ENCODE measurements at places on chromosomes 6 and 20.

- DNase-seq: no peak
These were observed 217.3 kb upstream of the RREB1 start for GRCh38 chr6:6890400-6890858.

DNA sequence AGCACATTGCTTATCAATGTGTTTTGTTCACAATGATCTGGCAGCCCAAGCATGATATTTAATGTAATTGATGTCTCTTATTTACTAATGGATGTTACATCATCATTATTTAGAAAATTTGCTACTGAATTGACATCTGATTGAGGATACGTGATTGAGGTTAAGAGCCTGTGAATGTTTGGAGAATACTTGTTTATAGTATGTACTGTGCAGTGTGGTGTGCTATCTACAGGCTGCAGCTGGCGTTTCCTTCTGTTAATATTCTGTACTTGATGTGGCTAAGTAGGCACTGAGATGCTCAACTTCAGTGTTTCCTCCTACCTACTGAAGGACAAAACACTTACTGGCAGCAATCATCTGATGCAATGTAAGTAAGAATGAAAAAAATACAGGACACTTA, 709.6 kb upstream of the FLRT3 start:
- DNase-seq: no peak

DNA sequence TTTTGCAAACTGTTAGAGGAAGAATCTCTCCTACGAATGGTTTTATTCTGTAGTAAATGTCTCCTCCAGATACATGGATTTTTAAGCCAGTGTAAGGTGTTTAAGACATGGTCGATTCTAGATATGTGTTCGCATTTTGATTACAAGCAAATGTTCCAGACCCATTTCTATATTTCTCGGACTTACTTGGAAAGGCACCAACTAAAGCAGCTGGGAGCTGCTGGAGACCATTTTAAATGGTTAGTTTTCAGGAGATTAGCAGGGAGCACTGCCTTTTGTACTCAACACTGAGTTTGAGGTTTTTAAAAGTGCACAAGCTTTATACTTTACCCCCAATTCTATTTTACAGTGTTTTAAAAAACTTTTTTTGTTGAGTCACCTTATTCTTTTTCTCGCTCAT, 857.0 kb downstream of the KIF16B start:
- no peak for DNase-seq

DNA sequence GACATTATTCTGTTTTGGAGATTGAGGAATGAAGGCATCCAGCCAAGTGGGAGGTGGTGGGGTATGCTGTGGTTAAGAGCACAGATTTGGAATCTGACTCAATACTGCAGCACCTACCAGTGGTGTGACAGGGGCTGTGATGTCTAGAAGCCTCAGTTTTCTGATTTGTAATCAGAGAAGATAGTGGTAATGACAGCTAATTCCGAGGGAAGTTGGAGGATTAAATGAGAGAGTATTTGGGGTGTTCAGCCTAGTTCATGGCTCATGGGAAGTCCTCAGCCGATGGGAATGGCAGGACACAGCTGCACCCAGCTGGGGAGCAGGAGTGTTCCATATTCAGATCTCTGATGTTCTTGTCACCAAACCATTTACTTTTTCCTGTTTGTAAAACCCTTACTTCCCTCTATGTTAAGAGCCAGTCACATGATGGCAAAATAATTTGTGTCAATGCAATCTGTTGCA, 9.3 kb downstream of the SLC9A8 start:
- no peak for DNase-seq

DNA sequence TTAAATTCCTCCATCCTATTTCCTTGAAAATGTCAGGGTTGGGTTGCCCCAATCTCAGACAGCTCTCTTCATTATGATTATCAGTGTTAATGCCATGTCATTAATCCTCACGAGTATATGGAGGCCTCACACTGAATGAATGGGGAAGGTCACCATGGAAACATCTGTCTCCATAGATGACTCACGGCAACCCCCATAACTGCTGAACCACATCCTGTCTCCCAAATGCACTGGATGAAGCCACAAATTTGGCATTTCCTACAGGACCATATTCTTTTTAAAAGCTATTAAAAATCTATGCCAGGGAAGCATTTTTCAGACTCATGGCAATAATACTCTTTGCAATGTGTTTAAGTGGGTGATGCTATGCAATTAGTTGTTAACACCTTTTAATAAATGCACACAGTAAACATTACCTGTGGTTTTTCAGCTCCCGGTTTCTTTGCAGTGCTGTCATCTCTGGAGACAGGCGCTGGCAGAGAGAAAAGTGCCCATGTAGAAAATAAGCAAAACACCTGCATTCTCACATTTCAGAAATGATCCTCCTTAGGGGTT, 80.1 kb upstream of the PTPRK start:
- DNase-seq: no peak

GRCh38 chr6:38617856-38618255, 21.9 kb downstream of the BTBD9 start:
- no peak for DNase-seq

DNA sequence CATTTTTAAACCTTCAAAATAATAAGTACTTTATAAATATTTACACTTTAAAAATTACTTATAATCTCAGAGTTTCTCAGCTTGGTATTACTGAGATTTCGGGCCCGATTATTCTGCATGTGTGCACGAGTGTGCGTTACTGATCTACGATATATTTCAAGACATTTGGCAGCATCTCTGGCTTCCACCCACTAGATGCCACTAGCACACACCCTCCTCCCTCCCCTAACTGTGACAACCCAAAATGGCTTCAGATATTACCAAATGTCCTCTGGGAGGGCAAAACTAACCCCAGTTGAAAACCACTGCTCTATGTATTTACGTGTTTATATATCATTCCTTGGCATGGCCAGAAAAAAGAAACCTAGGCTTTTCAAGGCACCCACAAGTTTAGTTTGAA, 95.9 kb downstream of the FYN start:
- no peak for DNase-seq

DNA sequence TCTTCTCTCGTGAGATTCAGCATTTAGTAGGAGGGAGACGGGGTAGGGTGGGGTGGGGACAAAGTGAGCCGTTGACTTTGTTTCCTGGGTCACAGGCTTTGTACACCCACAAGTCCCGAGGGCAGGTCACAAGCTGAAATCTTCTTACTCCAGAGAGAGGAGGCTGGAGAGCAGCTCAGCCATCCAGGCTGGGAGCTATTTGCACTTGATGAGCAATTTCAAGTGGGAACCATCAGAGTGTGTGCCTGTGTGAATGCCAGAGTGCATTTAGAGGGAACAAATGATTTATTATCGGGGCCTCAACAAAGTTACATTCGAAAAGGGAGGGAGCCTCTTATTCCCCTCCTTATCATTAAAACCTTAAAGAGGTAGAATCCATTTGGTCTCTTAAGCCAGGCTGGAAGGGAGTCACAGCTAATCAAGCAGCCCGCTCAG, 155.7 kb upstream of the JARID2 start:
- no peak for DNase-seq

DNA sequence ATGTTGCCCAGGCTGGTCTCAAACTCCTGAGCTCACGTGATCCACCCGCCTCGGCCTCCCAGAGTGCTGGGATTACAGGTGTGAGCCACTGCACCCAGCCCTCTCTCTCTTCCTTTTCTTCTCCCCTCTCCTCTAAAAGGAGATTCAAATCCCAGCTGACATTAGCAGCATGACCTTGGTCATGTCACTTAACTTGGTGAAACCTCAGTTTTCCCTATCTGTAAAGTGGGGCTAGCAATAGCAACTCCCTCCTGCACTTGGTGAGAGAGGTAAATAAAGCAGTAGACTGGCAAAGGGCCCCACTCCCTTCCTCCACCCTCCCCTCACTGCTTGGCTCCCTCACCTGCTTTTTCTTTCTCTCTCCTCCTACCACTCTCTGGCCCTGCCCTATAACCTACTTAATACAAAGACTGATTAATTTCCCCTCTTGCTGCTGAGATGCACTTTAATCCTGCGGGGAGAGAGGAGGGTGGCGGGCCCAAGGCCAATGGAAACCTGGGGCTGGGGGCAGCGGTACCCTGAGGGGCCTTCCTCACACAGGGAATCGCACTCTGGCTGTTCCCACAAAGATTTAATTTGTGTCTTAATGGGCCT, 54.2 kb upstream of the ZFAND3 start:
- no peak for DNase-seq

DNA sequence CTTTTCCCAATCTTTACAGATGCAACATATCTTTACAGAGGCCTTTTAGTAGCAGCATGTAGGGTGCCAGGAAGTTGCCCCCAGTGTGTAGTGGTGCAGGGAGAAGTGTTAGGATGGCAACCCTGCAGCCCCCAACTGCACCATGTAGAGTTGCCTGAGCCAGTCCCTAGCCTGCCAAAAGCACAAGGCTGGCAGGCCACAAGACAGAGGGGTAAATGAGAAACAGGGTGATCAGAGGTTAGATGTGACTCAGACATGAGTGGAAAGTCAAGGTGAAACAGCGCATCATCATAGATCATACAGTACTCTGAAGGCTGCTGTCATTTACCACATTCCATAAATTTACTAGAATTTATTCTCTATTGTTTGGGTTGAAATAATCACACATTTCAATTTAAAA, 467.5 kb downstream of the PRKN start:
- DNase-seq: no peak

DNA sequence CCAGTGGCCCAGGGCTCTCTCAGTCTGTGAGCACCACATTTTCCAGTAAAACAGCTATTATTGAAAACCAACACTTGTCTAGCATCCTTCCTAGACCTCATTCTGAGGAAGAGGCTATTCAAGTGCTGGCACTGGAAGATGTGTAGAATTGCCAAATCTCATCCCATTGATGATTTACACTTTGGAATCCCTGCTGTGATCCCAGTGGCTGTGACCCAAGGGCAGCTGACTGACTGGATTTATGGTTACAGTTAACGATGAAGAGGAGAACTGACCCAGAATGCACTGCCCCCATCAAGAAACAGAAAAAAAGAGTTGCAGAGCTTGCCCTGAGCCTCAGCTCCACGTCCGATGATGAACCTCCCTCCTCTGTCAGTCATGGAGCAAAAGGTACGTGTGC, 2.4 kb downstream of the CMTR1 start:
- no peak for DNase-seq

GRCh38 chr6:5718231-5718947, 288.3 kb downstream of the NRN1 start:
- no peak for DNase-seq

DNA sequence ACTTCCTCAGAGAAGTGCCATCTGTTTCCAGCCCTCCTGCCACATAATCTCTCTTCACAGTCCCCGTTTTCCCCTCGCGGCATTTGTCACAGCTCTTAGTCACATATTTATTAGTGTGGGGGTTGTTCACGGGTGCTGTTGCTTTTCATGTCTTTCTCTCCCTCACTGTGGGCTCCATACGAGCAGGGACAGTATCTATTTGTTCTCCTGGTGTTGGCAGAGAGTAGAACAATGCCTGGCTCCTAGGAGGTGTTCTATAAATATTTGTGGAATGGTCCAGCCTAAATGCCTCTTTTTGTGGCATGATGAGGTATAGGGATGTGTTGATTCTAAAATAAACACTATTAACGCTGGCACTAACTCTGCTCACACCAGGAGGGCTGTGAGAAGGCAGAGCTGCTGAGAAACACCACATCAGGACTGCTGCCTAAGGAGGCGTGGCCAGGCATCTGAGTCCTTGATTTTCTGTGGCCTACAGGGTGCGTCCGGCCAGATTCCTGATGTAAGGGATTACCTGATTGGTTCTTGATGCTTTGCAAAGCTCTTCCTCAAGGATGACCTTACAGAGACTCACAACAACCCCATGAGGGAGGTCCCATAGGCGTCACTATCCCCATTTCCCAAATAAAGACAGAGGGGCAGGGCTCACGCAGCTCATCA, 219.8 kb upstream of the ARID1B start:
- DNase-seq: no peak

GRCh38 chr6:137105375-137105774, 60.6 kb upstream of the IL20RA start:
- DNase-seq: no peak

- no peak for DNase-seq
These were observed 68.8 kb downstream of the FGD2 start for GRCh38 chr6:37074053-37074827.

GRCh38 chr20:61864481-61864880, 201.2 kb downstream of the TAF4 start:
- DNase-seq: no peak

GRCh38 chr6:139545206-139546105, 171.0 kb upstream of the CITED2 start:
- no peak for DNase-seq

GRCh38 chr20:41057999-41058673, 29.5 kb downstream of the TOP1 start:
- no peak for DNase-seq

- DNase-seq: no peak
These were observed 160.7 kb upstream of the MAN1A1 start for GRCh38 chr6:119510246-119510645.

DNA sequence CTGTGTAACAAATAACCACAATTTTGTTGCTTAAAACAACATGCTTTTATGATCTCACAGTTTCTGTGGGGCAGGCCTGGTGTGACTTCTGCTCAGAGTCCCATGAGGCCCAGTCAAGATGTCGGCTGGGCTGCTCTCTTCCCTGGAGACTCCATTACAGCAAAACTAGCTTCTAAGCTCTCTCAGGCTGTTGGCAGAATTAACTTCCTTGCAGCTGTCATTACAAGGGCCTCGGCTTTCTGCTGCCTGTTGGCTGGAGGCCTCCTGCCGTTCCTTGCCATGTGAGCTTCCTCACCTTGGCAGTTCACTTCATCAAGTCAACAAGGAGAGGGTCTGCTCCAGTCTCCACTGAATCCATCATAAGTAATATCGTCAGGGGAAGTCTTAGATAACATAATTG, 659.2 kb downstream of the PRKN start:
- DNase-seq: no peak

GRCh38 chr20:2005831-2006426, 12.1 kb upstream of the PDYN start:
- DNase-seq: peak; percentile 59

- peak; percentile 68 for DNase-seq
These were observed 98.3 kb downstream of the RAMACL start for GRCh38 chr6:166488076-166488685.

GRCh38 chr6:24922814-24923213, 12.9 kb downstream of the RIPOR2 start:
- DNase-seq: no peak

GRCh38 chr6:93165850-93166430, 253.4 kb downstream of the EPHA7 start:
- no peak for DNase-seq

DNA sequence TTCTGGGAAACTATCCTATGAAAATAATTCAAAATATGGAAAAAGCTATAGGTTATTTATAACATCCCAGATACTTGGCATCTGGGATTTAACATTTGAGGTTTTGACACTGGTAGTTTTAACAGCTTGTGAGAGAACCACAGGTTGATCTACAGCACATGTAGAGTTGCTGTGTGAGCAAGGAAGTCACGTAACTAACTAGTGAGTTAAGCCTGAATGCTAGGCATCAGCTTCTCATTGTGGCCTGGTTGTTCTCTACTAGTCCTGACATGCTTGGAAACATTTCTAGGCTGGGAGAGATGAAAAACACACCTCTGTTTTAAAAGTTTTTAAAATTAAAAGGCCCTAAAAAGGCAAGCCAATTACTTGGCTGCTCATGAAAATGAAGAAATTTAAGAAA, 28.2 kb downstream of the ESF1 start:
- no peak for DNase-seq

GRCh38 chr6:140590641-140591040, 1216.2 kb upstream of the CITED2 start:
- no peak for DNase-seq
